ENCODE measurements at places on chromosomes 5 and 9.

DNA sequence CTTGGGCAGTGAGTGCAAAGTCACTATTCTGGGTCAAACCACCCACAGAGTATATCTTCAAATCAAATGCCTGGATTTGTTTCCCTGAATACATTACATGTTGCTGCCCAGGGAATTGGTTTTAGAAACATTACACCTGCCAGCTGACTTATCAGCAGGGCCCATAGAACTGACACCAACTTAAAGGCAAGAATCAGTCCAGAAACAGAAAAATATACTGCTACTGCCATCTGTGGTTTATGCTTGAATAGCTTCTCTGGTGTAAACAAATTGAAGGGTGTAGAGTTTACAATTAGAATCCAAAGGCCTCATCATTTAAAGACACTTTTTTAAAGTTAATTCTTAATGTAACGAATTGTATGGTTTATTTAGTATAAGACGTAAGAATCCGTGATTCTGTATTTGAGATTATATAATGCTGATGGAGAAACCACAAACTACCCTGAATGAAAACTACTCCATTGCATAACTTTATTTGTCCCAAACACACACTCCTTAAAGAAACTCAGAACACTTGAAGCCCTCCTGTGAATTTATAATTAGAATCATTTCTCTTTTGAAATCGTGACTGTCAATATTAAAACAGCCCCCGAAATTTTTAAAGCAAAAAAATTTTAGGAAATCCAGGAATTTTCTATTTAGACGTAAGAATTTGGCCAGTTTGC, 6.2 kb downstream of the NR6A1 start:
- peak; percentile 2 for DNase-seq

- DNase-seq: peak; percentile 2
Measured at GRCh38 chr5:42940853-42941252, 99.3 kb downstream of the ANXA2R start.

DNA sequence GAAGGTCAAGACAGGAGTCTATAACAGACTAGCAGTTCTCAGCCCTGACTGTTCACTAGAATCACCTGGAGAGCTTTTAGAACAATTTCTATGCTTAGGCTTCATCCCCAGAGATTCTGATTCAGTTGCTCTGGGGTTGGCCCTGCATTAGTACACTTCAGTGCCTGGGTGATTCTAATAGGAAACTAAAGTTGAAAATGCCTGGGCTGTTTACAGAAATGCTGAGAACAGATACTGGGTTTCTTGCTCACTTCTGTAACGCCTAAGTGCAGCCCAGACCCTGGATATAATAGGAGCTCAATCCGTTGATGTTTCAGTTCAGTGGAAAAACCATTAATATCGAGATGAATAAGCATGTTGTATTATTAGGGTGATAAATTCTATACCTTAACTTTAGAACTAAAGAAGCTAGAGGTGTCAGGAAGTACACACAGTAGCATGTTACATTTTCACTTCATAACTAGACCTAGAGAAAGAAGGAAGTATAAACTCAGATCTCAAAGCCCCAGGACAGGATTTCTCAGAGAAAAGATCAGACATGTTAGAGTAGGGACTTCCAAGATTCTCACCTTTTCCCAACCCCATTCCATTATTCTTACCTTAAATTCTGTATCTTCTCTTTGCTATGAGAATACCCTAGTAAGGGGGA, 20.4 kb downstream of the HAVCR2 start:
- DNase-seq: no peak

DNA sequence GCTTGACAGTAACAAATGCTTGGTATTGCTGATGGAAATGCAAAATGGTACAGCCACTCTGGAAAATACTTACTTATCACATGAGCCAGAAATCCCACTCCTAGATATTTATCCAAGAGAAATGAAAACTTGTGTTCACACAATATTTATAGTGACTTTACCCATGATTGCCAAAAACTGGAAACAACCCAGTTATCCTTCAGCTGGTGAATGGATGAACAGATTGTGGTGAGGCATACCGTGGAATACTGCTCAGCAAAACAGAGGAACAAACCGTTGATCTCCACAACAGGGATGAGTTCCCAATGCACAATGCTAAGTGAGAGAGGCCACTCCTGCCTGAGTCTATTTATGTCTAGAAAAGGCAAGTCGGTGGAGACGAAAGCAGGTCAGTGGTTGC, 40.5 kb upstream of the LRRC14B start:
- DNase-seq: no peak

GRCh38 chr9:34242830-34243229, 64.0 kb downstream of the UBAP1 start:
- DNase-seq: no peak

DNA sequence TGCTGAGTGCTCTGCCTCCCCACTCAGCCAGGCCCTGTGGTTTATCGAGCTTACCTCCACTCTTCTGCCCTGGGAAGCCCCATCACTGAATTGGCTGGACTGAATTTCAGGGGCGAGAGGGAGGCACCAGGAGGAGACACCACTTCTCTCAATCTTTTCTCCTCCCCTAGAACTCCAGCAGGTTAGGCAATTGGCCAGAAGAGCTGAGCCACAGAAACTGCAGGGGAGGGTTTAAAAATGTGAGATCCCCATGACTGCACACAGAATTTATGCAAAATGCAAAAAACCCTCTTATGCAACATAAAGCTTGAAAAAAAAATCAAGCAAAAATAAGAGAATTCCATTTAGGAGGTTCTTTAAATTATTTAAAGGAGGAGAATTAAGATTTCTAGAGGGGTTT, 29.9 kb downstream of the TUT7 start:
- DNase-seq: no peak

DNA sequence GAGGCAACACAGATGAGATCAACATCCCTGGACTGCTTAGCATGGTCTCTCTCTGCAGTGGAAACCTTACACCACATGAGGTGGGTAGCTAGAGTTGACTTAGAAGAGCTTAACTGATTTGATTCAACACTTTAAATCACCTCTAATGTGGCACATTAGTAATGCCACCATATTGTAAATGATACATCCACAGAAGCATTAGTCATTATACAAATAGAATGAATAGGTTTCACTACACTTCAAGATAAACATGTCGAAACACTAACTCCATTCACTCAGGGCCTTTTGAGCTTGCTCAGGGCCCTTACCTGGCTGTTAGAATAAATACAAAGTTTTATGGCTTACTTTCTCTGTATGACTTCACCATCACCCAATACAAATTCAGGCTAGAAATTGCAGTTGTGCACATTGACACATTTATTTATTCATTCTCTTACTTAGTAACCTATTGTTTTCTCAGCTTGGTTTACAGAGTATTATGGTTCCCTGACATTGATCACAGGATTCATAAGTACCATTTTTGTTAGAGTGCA, 9.3 kb upstream of the SMAD5 start:
- no peak for DNase-seq

DNA sequence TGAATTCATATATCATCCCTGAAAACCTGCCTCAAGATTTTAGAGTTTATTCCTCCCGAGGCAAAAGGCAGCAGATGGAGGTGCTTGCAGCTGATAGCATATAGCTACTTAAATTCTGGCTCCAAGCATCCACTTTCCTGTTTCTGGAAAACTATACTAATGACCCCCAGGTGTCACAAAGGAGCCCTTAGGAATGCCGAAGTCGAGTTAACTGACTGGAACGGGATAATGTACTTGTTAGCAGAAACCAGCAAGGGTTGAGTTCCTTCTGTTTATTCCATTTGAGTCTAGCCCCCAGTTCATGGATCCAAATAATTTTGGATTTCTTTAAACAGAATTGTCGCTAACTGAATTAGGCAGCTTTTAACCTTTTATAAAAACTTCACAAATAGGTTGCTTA, 44.5 kb downstream of the PTTG1 start:
- DNase-seq: no peak

DNA sequence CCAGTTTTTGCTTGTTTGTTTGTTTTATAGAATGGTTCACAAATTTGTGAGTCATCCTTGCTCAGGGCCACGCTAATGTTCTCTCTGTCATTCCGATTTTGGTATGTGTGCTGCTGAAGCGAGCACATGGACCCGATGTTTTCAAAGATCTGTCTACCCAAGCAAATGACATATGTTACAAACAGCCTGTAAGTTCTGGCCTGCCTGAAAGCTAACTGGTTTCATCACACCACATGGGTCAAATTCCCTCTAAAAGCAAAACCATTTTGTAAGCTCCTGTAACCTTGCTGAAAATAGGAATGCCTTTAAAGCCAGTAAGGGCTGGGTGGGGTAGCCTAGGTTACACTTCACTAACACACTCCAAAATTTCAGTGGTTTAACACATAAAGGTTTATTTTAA, 25.4 kb downstream of the DMRT3 start:
- no peak for DNase-seq

GRCh38 chr9:108698231-108698630, 157.6 kb downstream of the ACTL7B start:
- no peak for DNase-seq

- DNase-seq: peak; percentile 32
Measured at GRCh38 chr5:23411200-23411599, 96.2 kb upstream of the PRDM9 start.

GRCh38 chr9:130237076-130237475, 28.5 kb upstream of the HMCN2 start:
- DNase-seq: no peak

- no peak for DNase-seq
Measured at GRCh38 chr5:99949969-99950524, 585.1 kb upstream of the FAM174A start.

GRCh38 chr5:40477856-40478546, 201.7 kb upstream of the PTGER4 start:
- no peak for DNase-seq

Measured in NCI-H1092 treated with DMSO at 0.1 percent for 48 hours (cell line).